COLO829 (cell line): ENCODE measurements at places on chromosomes 2 and 18.

GRCh38 chr2:61262699-61263098, 100.7 kb downstream of the C2orf74 start:
- no peak for DNase-seq

- DNase-seq, result no peak
Observed at GRCh38 chr18:48310999-48311398, 98.2 kb downstream of the ZBTB7C start.

DNA sequence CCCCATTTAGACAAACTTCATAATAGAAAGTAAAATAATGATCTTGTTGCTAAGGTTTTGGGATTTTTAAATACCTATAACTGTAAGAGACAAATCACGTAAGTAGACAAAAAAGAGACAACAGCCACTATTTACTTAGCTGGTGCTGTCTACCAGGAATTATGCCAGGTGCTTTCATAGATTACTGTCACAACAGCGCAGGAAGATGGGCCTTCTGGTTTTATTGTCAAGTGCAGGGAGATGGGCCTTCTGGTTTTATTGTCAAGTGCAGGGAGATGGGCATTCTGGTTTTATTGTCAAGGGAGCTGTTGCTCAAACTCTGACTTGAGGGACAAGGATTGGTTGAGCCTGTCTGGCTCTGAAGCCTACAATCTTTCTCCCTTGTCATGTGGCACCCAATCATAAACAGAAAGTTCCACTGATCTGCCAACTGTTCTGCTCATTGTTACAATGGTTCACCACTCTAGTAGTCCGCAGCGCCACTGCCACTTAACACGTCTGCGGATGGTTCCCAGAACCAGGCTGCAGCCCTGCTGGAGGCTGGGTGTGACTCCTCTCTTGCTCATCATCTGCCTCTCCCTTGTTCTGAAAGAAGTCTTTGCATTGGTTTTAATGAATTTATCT, 95.0 kb downstream of the RNF144A start:
- no peak for DNase-seq

- DNase-seq, result no peak
Observed at GRCh38 chr2:11320698-11321492, 23.5 kb downstream of the ROCK2 start.

DNA sequence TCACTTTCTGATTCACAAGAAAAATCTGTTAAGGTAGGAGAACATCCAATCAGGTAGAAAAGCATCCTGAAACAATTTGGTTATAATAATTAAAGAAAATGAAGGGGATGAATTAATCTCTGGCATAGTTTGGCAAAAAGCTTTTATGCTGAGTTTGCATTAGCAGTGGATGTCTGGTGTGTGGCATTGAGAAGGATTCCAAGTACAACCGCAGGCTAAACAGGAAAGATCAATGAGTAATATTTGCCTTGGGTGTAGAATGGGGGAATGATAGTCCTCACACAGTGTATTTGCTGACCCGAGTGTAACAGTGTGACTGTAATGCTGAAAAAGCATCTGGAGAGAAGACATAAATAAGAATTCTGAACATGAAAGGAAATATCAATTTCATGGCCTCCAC, 68.3 kb upstream of the SESTD1 start:
- no peak for DNase-seq

- no peak for DNase-seq
Observed at GRCh38 chr2:138956116-138956515, 175.9 kb upstream of the NXPH2 start.

GRCh38 chr18:73677450-73677849, 470.2 kb downstream of the FBXO15 start:
- no peak for DNase-seq

DNA sequence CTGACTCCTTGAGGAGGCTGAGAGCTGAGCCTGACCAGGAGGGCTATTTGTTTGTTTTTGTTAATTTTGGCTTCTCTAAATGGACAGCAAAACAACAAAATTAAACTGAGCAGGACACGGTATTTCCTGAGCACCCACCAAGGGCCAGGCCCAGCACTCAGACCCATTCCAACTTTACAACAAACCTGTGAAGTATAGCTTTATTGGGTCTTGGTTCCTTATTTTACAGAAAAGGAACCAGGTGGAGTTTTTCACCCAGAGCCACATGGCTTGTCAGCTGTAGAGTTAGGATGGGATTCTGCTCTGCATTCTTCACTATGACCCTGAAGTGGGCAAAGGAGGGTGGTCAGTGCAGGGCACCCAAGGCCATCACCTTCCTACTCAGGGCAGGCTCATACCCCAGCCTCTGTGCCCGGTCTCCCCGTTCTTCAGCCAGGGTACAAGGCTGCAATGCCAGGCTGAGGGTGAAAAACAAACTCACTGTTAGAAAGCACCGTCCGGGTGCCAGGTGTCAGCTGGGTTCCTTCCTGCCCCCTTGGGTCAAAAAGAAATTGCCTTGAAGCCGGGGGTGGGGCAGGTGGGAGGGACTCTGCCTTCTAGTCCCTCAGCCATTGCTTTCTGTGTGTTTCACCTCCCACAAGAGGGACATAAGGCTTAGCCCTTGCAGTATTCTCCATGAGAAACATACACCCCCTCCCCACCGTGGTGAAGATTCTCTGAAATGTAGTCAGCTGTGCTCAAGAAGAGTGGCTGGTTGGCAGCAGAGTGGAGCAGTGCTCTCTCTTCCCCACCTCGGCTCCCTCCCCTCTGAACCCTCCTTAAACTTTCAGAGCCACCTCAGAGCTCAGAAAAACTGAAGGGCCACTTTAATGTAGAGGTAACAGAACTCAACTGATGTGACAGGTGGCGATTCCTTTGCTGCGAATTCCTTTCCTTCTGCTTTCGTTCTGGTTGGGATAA, 2.2 kb downstream of the PSD4 start:
- no peak for DNase-seq

DNA sequence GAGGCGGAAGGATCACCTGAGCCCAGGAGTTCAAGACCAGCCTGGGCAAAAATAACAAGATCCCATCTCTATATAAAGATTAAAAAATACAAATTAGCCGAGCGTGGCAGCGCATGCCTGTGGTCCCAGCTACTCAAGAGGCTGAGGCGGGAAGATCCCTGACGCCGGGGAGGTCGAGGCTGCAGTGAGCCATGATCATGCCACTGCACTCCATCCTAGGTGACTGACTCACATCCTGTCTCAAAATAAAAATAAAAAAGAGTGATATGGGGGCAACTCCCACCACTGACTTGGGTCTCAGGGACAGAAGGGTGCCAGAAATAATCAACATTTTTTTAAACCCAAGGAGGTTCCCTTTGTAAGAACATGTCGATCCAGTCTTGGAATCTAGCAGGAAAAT, 37.6 kb downstream of the ZNF516 start:
- no peak for DNase-seq

DNA sequence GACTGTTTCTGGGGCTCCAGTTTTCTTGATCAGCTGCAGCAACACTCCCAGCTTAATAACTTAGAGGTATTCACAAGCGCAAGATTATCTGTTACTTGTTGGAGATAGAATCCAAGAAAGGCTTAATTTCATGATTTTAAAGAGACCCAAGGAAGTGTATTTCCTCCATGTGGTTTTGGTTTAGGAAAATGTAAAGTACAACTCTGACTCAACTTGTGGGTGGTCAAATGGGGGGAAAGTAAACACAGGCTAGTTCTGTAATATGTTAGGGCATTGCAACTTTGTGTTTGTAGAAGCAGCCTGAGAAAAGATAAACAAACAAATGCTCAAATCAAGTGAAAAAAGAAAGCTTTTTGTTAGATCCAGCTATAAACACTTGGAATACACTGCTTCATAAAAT, 90.1 kb upstream of the COL3A1 start:
- no peak for DNase-seq

GRCh38 chr2:194346193-194346592, 1310.8 kb upstream of the SLC39A10 start:
- no peak for DNase-seq
